NCI-H510A (cell line): ENCODE measurements at places on chromosomes 3 and 15.

GRCh38 chr3:45100981-45101407 is 45.2 kb downstream of the CDCP1 start:
- no peak for DNase-seq

DNA sequence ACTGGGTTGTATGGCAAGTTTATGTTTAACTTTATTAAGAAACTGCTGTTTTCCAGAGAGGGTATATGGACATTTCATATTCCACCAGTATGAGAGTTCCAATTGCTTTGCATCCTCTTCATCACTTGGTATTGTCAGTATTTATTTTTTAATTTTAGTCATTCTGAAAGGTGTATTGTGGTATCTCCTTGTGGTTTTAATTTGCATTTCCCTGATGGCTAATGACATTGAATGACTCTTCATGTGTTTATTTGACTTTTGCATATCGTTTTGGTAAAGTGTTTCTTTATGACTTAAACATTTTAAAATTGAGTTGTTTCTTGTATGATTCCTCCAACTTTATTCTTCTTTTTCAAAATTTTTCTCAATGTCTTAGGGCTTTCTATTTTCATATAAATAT is 44.4 kb downstream of the IL1RAP start:
- DNase-seq, result no peak

- no peak for DNase-seq
These were observed 9.9 kb downstream of the RBP1 start for GRCh38 chr3:139529662-139530061.

DNA sequence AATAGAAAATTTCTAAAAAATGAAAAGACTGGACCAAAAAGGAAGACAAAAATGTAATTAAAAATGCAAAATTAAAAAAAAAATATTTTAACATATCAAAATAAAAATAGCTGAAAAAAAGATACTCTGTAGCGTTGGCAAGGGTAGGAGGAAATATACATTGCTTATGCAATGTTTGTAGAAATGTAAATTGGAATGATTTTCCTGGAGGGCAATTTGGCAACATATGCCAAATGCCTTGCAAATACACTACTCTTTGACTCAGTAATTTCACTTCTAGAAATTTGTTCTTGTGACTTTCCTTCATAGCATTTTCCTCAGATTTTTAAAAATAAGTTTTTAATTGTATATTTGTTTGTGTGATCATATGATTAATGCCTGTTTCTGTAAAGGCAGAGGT is 296.6 kb downstream of the ZNF621 start:
- no peak for DNase-seq

DNA sequence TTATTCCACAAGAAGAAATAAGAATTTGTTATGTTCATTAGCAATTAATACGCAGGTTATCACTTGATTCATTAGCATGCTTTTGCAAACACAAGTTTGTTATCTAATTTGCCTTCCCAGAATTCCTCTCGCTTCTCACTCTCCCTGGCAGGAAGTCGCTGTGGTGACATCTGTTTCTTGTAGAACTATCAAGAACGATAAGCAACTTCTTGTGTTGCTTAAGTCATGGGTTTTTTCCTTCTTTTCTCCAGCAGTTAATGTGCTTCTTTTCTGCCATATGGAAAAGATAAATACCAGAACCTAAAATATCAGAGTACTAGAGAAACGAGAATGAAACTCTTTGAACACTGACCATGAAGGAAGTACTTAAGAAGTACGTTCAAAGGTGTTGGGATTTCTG is 99.8 kb upstream of the CHMP2B start:
- no peak for DNase-seq
